Suprapubic skin (tissue), 4 donors: ENCODE measurements at places on chromosomes 2 and 18. TPM values are rescaled to one million over a fixed set of nuclear protein-coding genes. Genes with fewer than 3 reads are reported as not detected.

The DPP10 gene
- total RNA-seq, result 1.4 TPM

The OTOS gene
- not detected for total RNA-seq

The ALK gene
- 0.42 TPM for total RNA-seq

The SULT1C4 gene
- 0.34 TPM for total RNA-seq

The FZD7 gene
- total RNA-seq, result 13.5 TPM

The HOXD13 gene
- total RNA-seq, result not detected

The LIMS4 gene
- total RNA-seq, result not detected

The TEX44 gene
- not detected for total RNA-seq

The GAL3ST2 gene
- total RNA-seq, result not detected

The MSTN gene
- total RNA-seq, result not detected

The DTNA gene
- total RNA-seq, result 15.9 TPM

The SAG gene
- total RNA-seq, result not detected

The UGT1A5 gene
- total RNA-seq, result 0.56 TPM

The LRRTM4 gene
- not detected for total RNA-seq

The KCNS3 gene
- 18.3 TPM for total RNA-seq

The RFTN2 gene
- total RNA-seq, result 1.4 TPM

The IL1RL1 gene
- 1.3 TPM for total RNA-seq

The GPR75 gene
- total RNA-seq, result 5.4 TPM

The ADRA2B gene
- 3.6 TPM for total RNA-seq

The NEB gene
- total RNA-seq, result 7.7 TPM

The PARD6G gene
- total RNA-seq, result 47.5 TPM

The CIB4 gene
- total RNA-seq, result not detected

The TMEM17 gene
- 2.5 TPM for total RNA-seq

The ASB18 gene
- not detected for total RNA-seq

The KDM3A gene
- total RNA-seq, result 66.6 TPM

The PLA2R1 gene
- total RNA-seq, result 68.8 TPM

The LONRF2 gene
- total RNA-seq, result 1.3 TPM

The DARS1 gene
- 70.8 TPM for total RNA-seq

The CKAP2L gene
- 3.8 TPM for total RNA-seq

The PDCD1 gene
- total RNA-seq, result not detected

The CNDP1 gene
- total RNA-seq, result 0.97 TPM

The HNRNPA3 gene
- total RNA-seq, result 40.9 TPM

The KCNE4 gene
- 2.4 TPM for total RNA-seq

The LRRC30 gene
- not detected for total RNA-seq

The IL36B gene
- 1.5 TPM for total RNA-seq

The ICOS gene
- 0.47 TPM for total RNA-seq

The M1AP gene
- not detected for total RNA-seq

The REG3G gene
- total RNA-seq, result not detected

The NAT8 gene
- not detected for total RNA-seq

The CPO gene
- not detected for total RNA-seq

The CD8A gene
- total RNA-seq, result 1.5 TPM

The SLC4A3 gene
- total RNA-seq, result 0.48 TPM

The UGT1A3 gene
- total RNA-seq, result not detected

The PRKAG3 gene
- 0.26 TPM for total RNA-seq
